ENCODE measurements at places on chromosomes 3 and 15.

GRCh38 chr3:115790759-115791158, 167.4 kb downstream of the GAP43 start:
- DNase-seq, result no peak

DNA sequence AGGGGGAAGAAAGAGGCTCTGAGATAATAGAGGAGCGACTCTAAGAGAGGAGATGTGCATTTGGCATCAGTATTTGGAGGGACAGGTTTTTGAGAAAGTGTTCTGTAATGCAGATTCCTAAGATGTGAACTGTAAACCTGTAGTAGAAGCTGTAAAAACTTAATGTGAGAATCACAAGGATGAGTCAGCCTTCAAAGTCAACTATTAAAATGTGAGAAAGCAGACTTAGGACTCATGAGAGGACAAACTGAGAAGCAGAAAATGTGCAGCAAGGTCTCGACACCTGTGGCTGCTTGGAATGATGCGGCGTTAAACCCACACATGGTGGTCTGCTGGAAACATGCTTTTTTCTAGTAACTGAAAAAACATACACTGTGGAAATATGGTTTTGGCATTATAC, 36.0 kb downstream of the USP13 start:
- DNase-seq, result no peak

DNA sequence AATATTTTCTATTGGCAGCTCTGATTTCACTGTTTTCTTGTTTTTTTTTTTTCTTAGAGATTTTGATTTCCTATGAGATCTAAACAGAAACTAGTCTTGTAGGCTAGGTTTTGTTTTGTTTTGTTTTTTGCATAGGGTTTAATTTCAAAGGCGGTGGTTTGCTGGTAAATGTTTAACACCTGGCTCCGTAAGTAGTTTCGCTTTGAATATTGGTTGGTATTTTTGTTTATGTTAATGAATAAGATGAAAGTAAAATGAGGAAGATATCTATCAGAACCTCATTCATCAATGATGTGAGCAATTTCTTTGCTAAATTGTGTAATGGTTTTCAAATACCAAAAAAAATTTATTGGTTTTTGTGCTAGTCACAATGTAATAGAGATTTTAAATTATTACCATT, 39.7 kb upstream of the TM4SF1 start:
- DNase-seq, result no peak

- DNase-seq, result no peak
Observed at GRCh38 chr3:126731044-126731443, 27.0 kb downstream of the CHCHD6 start.

DNA sequence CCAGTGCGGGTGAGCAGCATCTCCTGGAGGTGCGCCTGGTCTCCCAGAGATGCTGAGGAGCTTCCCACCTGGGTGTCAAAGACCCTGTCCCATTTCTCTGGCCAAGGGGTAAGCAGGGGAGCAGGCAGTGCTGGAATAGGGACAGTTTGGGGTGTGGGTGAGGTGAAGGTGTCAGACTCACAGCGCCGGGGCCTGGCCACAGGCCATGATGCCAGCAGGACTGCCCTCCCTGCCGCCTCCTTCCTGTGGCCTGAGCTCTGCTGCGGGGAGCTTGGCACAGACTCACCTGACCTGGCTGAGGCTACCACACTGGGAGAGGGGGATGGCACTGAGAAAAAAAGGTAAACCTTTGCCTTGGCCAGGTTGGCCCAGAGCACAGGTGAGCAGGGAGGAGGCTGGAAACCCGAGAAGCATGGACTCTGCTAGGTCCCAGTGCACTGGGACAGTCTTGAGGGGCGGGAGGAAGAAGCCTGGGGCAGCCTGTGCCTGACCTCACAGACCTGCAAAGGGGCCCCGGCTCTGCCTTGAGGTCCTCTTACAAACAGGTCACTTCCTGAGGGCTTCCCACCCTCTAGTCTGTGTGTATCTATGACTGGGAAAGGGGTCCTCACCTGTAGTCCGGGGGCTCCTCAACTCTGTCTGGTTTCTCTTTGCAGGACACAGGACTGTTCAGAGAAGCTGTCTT, 28.2 kb downstream of the GRAMD2A start:
- no peak for DNase-seq

- no peak for DNase-seq
Observed at GRCh38 chr15:64693134-64693533, 82.3 kb downstream of the RBPMS2 start.

GRCh38 chr3:133447750-133448477, 48.1 kb downstream of the BFSP2 start:
- no peak for DNase-seq

GRCh38 chr15:49423021-49423420, at the start of gene FGF7:
FGF7 (plus strand) TSS chr15:49423242; CDS start chr15:49424298, 1,056 bp downstream.
- DNase-seq, result no peak

GRCh38 chr3:106176734-106177133, 307.9 kb upstream of the CBLB start:
- DNase-seq, result no peak

- no peak for DNase-seq
Observed at GRCh38 chr3:13846716-13847570, 32.9 kb downstream of the WNT7A start.

All from mesothelial cell of epicardium (in vitro differentiated cells).